A549 (cell line): ENCODE measurements at places on chromosomes 3 and 15. TPM values are rescaled to one million over a fixed set of nuclear protein-coding genes. Genes with fewer than 3 reads are reported as not detected.
A peak's percentile ranks its signal among the peaks of the same experiment; 100 is the strongest.

DNA sequence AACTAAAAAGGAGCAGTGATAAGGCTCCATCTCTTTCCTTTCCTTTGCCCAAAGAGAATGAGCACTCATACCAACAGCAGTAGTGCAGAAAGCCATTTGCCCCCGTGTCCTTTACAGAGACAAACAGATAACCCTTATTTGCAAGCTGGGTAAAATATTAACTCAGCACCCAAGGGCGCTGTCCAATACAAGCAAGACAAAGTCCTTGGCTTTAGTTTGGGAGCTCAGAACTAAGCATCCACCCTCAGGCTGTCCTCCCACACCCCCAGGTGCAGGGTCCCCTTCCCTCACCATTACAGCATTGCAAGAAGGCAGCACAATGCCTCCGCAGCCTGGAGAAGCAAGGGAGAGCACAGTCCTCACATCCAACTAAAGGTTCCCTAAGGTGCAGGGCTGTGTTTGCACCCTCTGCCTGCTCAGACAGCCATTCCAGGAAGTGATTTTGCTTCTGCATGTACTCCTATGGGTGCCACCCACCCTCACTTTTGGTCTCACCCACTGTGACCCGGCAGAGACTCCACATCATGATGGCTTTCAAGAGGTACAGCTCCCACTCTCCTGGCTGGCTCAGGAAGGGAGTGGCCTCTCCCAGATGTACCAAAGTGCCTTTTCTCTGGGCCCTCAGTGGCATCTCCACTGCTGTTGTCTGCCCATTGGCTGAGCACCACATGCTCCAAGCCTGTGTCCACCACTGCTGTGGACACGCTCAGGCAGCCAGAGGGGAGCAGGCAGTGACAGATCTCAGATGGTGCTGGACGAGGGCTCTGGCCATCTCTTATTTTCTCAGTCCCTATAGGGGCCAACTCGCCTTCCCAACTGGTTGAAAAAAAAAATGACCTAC is 34.1 kb upstream of the HES1 start:
- peak; percentile 29 for DNase-seq

- no peak for DNase-seq
These were observed 99.5 kb upstream of the FOXB1 start for GRCh38 chr15:59904450-59905135.

DNA sequence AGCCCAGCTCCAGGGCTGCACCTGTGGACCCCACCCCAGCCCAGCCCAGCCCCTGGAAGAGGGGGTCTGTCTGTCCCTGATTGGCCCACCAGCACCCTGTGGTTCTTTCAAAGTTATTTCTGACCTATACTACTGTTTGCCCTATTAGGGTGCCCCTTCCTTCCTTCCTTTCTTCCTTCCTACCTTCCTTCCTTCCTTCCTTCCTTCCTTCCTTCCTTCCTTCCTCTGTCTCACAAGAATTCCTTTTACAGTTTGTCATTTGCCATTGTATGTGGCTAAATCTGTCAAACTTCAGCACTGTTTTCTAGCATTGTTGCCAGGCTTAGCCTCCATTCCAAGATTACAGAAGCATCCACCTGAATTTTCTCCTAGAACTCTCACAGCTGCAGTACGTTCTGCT is 66.9 kb downstream of the KLF15 start:
- no peak for DNase-seq

Gene SH2D7
- not detected in 3 replicates for polyA plus RNA-seq

Gene SPATA12
- 0.18 to 0.24 TPM (median 0.18 TPM) in 3 replicates for polyA plus RNA-seq

Gene SMAD3
- polyA plus RNA-seq, result 74.6 to 106 TPM (median 93.4 TPM) in 3 replicates
